ENCODE measurements at places on chromosomes 1 and 21.

- no peak for DNase-seq
Measured at GRCh38 chr1:56185493-56185892, 393.9 kb downstream of the PLPP3 start.

GRCh38 chr1:47409311-47410067 lies 6.6 kb upstream of the FOXE3 start:
- DNase-seq, result no peak

GRCh38 chr1:11873395-11874257 lies 14.9 kb upstream of the NPPB start:
- DNase-seq, result no peak

DNA sequence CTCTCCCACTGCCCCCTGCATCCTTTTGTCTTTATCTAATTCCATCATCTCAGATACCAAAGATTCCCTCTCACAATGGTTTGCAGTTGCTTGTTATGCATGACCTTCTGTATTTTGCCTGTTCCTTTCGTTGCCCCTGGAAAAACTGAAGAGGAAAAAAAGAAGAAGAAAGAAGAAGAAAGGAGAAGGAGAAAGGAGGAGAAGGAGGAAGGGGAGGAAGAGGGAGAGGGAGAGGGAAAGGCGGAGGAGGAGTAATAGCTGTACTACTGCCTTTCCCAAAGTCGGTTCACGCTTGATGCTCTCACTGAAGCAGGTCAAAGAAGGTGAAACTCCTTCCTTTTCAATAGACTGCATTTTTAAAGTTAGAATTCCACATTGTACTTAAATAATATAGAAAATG lies 513.8 kb downstream of the PTPRC start:
- no peak for DNase-seq

- no peak for DNase-seq
Measured at GRCh38 chr1:242187171-242187570, 188.3 kb upstream of the MAP1LC3C start.

DNA sequence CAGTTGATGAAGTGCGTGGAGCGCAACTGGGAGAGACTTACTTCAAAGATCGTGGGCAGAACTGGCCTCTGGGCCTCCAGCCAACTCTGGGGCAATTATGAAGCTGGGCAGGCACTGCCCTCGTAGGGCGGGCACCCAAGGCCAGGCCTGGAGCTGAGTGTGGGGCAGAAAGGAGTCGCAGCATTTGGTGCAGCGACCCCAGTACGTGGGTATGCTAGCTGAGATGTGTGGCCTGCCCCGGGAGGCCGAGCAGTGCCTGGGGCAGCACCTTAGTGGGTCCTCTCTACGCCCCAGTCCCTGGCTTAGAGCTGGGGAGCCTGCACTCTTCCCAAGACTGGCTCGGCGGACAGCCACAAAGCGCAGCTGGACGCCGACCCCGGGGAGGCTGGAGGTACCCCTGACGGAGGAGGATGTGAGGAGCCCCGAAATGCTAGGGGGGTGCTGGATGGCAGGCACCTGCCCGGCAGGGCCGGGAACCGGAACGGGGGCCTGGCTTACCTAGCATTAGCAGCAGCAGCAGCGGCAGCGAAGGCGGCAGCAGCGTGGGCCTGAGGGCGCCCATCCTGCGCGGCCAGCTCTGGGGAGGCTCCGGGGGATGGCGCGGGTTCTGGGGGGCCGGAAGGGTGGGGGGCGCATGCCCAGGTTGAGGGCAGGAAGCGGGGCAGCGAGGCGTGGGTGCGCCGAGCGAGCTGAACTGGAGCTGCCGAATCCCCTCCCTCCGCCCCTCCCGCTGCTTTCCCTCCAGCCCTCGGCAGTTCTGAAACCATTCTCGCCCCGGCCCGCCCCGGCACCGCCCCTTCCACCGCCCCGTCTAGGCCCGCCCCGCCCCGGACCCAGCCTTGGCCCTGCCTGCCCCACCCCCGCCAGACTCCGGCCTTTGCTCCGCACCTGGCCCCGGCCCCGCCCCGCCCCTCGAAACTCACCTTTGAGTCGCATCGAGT lies at the start of gene IGSF8:
Gene IGSF8 (minus strand): TSS at position 709 of the 941 bp plus-strand sequence. CDS start 147 bp downstream, at position 562.
- no peak for DNase-seq

DNA sequence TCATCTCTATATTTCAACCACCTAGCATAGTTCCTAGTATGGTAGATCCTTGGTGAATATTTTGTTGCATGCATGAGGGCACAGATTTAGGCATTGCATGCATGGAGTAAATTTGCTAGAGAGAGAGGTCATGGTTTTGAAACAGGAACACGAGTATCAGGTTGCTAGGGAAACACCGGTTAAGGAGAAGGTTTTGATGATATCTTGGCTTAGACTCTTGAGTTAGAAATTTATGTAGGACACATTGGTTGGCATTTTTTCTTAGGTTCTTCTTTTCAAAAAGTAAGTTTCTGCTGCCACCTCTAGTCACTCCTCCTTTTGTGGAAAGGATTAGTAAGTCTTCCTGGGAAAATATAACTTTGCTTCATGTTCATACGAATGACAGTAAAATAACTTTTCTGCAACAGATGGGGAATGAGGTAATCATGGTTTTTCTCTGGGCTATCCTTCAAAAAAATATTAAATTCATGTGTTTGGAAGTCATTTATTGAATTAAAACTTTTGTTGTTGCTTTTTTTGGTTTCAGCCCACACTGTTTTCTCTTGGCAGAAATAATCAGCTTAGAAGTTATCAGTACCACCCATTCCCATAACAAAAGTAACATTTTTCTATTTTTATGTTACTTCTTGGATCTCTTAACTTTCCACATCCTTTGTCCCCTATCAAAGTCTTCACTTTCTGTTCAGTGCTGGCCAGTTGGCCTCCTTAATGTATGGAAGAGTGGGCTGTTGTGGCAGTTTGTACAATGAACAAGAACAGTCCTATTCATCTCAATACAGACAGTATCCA lies 97.3 kb downstream of the PLA2G4A start:
- DNase-seq, result no peak

DNA sequence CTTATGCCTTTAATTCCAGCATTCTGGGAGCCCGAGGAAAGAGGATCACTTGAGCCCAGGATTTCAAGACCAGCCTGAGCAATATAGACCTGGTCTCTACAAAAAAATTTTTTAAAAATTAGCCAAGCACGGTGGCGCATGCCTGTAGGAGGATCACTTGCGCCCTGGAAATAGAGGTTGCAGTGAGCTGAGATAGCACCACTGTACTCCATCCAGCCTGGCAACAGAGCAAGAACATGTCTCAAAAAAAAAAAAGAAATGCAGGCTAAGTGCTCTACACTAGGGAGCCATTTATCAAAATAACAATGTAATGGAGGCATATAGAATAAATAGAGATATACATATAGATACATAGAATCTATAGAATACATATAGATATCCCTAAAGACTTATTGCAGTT lies 23.3 kb downstream of the CEPT1 start:
- DNase-seq, result no peak

- DNase-seq, result no peak
Measured at GRCh38 chr1:155651861-155652661, 36.5 kb downstream of the YY1AP1 start.

GRCh38 chr1:29210278-29211085 lies 20.3 kb downstream of the MECR start:
- DNase-seq, result no peak

DNA sequence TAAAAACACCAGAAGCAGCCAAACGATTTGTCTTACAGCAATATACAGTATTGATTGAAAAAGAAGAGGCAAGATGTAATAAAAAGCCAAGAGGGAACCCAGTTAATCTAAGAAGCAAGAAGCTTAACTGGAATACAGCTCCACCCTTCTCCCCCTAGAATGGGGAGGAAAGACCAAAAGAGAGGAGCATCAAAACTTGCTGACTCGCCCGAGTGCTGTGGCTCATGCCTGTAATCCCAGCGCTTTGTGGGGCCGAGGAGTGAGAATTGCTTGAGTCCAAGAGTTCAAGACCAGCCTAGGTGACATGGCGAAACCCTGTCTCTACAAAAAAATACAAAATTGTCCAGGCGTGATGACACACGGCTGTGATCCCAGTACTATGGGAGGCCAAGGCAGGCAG lies 32.2 kb downstream of the BRWD1 start:
- no peak for DNase-seq

DNA sequence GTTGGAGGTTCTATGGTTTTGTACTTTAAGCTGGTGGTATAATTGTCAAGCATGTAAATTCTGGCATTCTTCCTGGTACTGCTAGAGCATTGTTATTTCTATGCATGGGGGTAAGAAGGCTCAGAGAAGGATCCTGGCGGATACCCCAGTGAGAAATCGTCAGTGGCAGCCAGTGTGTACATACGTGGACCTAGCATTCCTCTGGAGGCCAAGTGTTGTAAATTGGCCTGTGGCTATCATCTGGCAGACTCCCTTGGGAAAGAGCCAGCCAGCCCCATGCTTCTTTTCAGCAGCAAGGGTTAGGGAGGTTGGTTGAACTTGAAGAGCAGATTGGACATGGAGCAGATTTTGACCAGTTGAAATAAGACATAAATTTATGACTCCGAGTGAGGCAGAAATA lies 5.2 kb upstream of the AGO3 start:
- no peak for DNase-seq

DNA sequence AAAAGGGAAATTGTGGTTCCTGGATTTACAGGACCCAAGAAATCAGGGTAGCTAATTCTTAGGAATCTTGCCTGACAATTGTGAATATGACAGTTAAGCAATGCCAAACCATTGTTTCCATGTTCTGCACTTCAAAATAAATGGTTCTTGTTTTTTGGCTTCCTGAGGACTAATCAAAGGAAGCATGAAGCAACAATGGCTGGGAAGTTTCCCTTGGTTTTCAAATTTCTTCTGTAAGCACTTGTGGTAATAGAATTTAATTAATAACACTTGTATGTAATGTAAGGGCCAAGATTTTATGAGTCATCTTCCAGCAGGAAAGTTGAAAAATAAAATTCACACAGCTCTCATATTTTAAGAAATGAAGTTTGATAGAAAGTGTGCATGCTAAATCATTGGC lies 31.7 kb downstream of the JAM2 start:
- no peak for DNase-seq

DNA sequence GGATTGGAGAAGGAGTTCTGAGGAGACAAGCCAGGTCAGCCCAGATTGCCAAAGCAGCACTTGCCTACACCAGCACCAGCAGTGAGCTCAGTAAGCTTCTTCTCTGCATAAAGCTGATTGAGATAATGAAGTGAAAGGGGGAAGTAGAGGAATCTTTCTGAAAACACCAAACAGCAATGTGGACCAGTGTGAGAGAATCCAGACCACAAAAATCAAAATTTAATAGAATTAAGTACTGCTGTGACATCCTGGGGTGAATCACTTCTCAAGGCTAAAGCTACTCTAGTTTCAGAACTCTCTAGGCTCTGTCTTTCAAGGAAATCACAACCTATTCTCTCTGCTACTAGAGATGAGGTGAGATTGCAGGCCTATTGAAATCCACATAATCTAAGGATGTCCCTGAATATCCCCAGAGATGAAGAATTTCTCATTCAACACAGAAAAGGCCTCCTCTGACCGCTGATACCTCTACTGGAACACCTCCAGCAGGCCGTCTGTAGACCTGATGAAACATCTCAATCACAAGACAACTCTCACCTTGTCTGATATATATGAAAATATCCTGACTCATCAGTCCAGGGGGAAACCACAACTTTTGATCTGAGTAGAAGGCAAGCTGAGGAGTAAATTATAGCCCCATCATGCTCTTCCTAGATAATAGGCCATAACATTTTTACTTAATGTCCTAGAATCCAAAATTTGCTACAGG lies at the start of gene FCRL4:
Gene FCRL4 (minus strand): TSS at position 127 of the 709 bp plus-strand sequence. CDS start 141 bp downstream, outside the sequence.
- DNase-seq, result no peak

DNA sequence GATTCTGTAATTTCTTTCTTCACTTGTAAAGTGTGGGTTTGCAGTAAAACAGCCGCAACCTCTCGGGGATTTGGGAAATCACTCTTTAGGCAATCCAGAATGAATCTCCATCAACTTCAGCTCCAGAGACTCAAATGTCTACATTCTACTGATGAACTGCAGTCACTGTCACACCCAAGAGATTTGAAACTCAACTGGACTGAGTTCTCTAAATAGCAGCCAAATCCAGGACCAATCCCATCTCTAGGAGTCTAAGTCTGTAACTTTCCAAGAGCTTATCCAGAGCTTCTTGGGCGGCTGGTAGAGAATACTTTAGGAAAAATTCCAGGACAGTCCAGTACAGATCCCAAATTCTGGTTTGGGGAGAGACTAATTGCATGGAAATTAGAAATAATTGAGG lies 62.9 kb downstream of the ADAMTS1 start:
- DNase-seq, result no peak

DNA sequence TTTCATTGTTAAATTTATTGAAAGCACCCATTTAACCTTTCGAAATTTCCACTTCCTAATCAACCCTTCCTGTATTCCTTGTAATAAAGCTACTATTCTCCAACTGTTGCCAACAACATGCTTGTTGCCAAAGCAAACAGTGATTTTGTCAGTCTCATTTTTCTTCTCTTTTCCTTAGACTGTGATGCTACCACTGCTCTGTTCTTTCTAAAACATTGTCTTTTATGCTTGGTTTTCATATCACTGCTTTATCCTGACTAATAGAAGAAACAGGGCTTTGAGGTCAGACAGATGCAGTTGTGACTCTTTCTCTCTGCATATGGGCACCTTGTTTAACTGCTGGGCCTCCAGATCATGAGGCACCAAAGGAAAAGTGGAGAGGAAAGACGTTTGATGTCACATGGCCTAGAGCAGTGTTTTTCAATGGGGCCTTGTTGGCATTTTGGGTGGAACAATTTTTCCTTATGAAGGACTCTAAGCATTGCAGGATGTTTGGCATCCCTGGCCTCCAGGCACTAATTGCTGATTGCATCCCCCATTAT lies 56.1 kb downstream of the HMCN1 start:
- DNase-seq, result no peak

GRCh38 chr1:204626381-204626780 lies 59.2 kb downstream of the LRRN2 start:
- DNase-seq, result no peak

- no peak for DNase-seq
Measured at GRCh38 chr1:87953121-87953520, 624.4 kb downstream of the LMO4 start.

DNA sequence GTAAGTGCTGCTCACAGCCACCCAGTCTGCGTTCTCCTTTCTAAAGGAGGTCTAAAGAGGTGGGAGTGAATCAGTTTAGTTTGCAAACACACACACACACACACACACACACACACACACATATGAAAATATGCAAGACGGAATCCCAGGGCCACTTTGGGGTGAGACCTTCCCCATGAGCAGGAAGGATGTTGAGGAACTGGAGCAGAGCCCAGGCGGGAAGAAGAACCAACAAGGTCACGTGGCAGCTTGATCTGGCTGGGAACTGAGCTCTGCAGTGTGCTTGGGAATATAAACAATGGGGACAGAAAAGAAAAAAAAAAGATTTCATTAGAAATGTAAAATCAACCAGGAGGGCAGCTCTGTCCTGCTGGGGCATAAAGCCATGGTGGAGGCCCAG lies 32.6 kb downstream of the OR2G3 start:
- no peak for DNase-seq

GRCh38 chr21:36709030-36709867 lies 10.3 kb downstream of the SIM2 start:
- no peak for DNase-seq
